Spinal cord (tissue), 10 donors: ENCODE measurements at places on chromosomes 11 and 22.

DNA sequence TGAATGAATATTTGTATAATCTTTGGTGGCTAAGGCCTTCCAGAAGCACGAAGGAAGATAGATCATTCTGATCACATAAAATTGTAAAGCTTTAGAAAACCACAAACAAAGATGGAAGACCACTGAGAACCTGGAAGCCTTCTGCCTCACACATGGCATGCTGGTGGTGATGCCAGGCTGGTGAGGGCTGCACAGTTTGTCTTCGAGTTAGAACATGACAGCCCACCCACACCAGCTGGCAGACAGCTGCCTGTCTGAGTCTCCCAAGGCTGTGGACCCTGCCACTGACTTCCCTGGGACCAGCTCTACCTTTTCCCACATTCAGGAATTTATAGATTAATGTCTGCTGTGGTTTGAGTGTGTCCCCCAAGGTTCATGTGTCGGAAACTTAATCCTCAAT, 48.8 kb upstream of the B3GAT1 start:
- no peaks in the 10 kb centered on the region for H3K36me3 ChIP-seq
- no peak for DNase-seq
- H3K27me3 ChIP-seq, result no peaks in the 10 kb centered on the region
- no peak overlapping the region for H3K27ac ChIP-seq

- H3K27me3 ChIP-seq, result no peaks in the 10 kb centered on the region
- no peak overlapping the region for H3K27ac ChIP-seq
- no peaks in the 10 kb centered on the region for H3K4me1 ChIP-seq
- no peak overlapping the region for H3K4me3 ChIP-seq
- peaks cover 6% of the 10 kb centered on the region for H3K36me3 ChIP-seq
Observed at GRCh38 chr11:27385245-27385644, 22.2 kb upstream of the CCDC34 start.

DNA sequence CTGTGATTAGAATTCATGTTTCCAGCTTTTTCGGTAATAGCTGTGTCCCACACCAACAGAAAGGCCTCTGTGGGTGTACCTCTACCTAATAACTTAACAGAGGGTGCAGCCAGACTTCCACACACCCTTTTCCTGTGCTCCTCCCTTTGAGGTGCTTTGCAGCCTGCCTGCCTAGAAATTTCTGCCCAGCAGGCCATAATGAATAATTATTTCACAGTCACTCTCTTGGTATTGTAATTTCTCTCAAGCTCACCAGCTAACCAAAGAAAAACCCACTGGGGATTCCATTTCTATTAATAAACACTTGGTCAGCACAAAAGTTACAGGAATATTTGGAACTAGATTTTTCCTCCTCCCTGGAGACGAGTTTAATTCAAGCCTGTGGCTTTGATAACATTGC, 13.3 kb downstream of the WT1 start:
- no peak overlapping the region for H3K27ac ChIP-seq
- H3K36me3 ChIP-seq, result no peaks in the 10 kb centered on the region
- peaks cover 10% of the 10 kb centered on the region for H3K4me1 ChIP-seq

- no peaks in the 10 kb centered on the region for H3K27me3 ChIP-seq
- no peak for DNase-seq
- no peak overlapping the region for H3K27ac ChIP-seq
- no peaks in the 10 kb centered on the region for H3K4me1 ChIP-seq
- H3K4me3 ChIP-seq, result no peak overlapping the region
Observed at GRCh38 chr11:65992056-65992455, 9.9 kb downstream of the EIF1AD start.

GRCh38 chr11:46759196-46759595, 40.2 kb downstream of the F2 start:
- H3K27me3 ChIP-seq, result no peaks in the 10 kb centered on the region
- peaks cover 68% of the 10 kb centered on the region for H3K36me3 ChIP-seq
- no peak overlapping the region for H3K27ac ChIP-seq
- peak; percentile 10 for DNase-seq
- H3K4me1 ChIP-seq, result no peaks in the 10 kb centered on the region

DNA sequence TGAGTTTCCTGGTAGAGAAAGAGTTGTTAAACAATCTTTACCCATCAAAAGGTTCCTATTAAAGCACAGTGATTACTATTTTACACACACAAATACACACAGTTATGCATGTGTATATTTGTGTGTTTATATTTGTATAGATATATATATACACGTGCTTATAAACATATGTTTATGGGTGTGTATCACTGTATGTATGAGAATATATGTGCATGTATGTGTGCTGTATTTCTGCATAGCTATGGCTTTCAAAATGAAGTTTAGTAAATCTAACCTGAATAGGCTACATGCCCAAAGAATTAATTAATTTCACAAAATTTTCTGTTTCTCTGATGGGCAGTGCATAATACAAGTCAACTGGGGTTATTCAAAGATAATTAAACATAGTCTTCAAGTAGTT, 723.1 kb upstream of the KIRREL3 start:
- H3K27ac ChIP-seq, result no peak overlapping the region
- H3K36me3 ChIP-seq, result no peaks in the 10 kb centered on the region
- DNase-seq, result no peak
- H3K4me3 ChIP-seq, result no peak overlapping the region

DNA sequence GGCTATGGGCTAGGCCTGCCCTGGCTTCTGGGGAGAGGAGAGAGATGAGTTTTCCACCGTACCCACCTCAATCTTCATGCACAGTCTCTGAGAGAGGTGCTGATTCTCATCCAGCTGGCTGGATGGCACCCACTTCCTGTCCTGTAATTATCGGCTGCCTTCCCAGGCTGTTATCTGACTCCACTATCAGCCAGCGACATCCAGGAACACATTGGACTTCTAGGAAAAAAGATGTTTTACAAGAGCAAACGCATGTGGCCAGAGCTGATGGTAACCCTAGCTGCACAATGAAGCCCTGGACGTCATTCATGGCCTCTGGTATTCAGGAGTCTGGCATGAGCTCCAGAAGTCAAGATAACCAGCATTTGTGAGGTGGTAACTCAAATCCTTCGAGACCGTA, 137.4 kb downstream of the EHF start:
- H3K27me3 ChIP-seq, result no peaks in the 10 kb centered on the region
- DNase-seq, result no peak
- H3K27ac ChIP-seq, result no peak overlapping the region
- H3K4me3 ChIP-seq, result no peak overlapping the region

GRCh38 chr11:116325247-116325646, 447.5 kb downstream of the BUD13 start:
- H3K27ac ChIP-seq, result no peak overlapping the region
- H3K36me3 ChIP-seq, result no peaks in the 10 kb centered on the region
- no peak overlapping the region for H3K4me3 ChIP-seq
- no peak for DNase-seq
- no peaks in the 10 kb centered on the region for H3K27me3 ChIP-seq

GRCh38 chr22:24521791-24522245, 26.7 kb downstream of the UPB1 start:
- no peak overlapping the region for H3K4me3 ChIP-seq
- no peaks in the 10 kb centered on the region for H3K27me3 ChIP-seq
- H3K36me3 ChIP-seq, result no peaks in the 10 kb centered on the region
- peaks cover 37% of the 10 kb centered on the region for H3K4me1 ChIP-seq

DNA sequence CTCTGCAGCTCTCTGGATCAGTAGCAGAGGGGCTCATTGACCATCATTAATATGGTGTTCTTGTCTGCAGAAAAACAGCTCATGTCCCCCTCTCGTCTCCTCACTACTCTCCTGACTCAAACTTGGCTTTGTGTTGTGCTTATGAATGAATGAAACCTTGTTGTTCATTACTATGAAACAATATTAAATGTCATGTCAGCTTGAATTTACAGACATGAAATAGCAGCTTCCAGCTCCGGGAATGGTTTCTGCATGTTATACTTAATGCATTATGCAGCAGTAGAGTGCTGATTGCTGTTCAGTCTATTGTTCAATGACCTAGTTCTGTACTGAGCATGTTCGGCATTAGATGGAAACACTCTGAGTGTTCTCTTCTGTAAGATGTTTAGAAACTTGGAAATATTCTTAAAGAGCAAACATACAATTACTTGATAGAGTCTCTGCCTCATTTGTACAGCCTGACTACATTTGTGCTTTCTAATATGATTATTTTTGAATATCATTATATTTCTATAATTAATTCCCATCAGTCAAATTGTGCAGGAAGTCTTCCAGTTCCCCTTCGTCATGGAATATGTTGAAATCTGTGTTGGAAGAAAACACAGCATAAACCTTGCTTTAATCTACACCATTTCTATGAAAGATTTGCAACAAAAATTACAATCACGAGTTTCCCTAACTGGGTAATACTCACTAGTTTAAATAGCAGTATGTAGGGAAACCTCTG, 340.4 kb downstream of the SOX6 start:
- no peak overlapping the region for H3K27ac ChIP-seq
- H3K36me3 ChIP-seq, result no peaks in the 10 kb centered on the region
- no peaks in the 10 kb centered on the region for H3K27me3 ChIP-seq
- DNase-seq, result no peak
- no peaks in the 10 kb centered on the region for H3K4me1 ChIP-seq

GRCh38 chr22:19412478-19412877, 19.1 kb downstream of the HIRA start:
- DNase-seq, result no peak
- no peak overlapping the region for H3K4me3 ChIP-seq
- H3K36me3 ChIP-seq, result peaks cover 17% of the 10 kb centered on the region
- no peak overlapping the region for H3K27ac ChIP-seq

DNA sequence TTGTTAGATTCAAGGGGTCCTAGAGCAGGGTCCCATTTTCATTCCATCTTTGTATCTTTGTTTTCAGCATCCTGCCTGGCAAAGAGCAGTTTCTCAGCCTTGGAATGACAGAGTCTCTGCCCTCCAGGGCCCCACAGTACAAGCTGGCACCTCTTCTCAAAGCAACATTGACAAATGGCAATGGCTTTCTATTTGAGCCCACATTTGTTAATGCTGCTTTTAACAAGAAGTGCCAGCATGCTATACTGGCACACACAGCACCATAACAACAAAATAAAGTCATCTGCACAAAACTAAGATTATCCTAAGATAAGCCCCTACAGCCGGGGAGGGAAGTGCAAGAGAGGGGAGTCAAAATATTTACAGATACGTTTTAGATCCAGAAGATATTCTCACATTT, 309.7 kb upstream of the C11orf87 start:
- no peaks in the 10 kb centered on the region for H3K36me3 ChIP-seq
- peaks cover 10% of the 10 kb centered on the region for H3K4me1 ChIP-seq
- DNase-seq, result no peak
- no peak overlapping the region for H3K4me3 ChIP-seq

DNA sequence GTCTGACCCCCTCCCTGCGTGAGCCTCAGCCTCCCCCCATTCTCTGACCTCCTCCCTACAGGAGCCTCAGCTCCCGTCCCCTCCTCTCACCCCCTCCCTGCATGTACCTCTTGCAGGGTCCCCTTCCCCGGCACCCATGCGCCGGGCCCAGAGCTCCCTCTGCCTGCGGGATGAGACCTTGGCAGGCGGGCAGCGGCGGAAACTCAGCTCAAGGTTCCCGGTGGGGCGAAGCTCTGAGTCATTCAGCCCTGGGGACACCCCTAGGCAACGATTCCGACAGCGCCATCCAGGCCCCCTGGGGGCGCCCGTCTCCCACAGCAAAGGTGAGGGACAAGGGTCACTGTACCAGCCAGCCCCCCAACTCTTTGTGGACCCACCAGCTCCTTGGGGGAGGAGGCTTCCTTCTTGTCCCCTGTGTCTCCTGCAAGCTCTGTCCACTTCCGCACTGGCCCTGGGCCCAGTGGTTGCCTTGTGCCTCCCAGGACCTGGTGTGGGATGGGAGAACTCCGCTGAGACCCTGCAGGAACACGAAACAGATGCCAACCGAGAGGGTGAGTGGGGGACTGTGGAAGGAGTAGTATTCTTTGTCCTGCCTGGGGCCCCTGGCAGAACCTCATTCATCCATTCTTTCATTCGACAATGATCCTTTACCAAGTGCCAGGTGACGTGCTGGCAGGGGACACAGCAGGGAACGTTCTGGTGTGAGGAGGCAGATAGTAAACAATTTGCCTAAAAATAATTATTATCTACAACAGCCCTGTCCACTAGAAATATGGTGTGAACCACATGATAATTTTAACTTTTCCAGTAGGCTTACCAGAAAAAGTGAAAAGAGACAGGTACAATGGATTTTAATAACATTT, 3.7 kb upstream of the RPS6KA4 start:
- no peak overlapping the region for H3K27ac ChIP-seq
- DNase-seq, result peak; percentile 76

DNA sequence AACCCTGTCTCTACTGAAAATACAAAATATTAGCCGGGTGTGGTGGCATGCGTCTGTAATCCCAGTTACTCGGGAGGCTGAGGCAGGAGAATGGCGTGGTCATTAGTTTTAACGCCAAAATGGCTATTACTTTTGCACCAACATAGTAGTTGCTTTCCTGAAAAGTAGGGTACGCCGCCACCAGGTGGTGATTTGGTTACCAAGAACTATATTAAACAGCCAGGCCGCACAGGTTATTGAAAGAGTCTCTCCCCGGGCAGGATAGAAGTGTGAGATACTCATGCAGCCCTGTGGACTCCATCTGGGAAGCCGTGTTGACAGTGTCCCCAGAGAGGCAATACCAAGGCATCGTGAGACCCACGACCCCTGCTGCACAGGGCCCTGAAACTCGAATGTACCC, 24.6 kb upstream of the LRRC32 start:
- H3K4me1 ChIP-seq, result peaks cover 3% of the 10 kb centered on the region
- no peak overlapping the region for H3K4me3 ChIP-seq
- H3K27me3 ChIP-seq, result no peaks in the 10 kb centered on the region
- H3K27ac ChIP-seq, result no peak overlapping the region
- no peaks in the 10 kb centered on the region for H3K36me3 ChIP-seq

DNA sequence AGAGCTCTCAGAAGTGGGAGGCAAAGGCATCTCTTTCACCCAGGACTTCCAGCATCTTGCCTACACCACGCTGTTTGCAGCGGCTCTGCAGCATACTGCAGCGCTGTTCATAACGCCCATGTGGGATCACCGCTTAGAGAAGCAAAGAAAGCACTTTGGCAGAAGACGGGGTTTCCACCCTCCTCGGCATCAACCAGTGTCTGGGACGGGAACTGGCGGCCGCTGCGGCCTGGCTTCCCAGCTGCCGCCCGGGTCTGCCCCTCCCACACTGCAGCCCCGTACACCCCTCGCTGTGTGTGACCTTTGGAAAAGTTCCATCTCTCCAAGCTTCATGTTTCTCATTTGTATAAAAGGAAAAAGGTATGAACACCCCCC, 545 bp upstream of the TIRAP start:
- no peaks in the 10 kb centered on the region for H3K27me3 ChIP-seq
- H3K4me1 ChIP-seq, result peaks cover 33% of the 10 kb centered on the region
- no peak for DNase-seq

- peaks cover 33% of the 10 kb centered on the region for H3K36me3 ChIP-seq
- H3K27me3 ChIP-seq, result peaks cover 2% of the 10 kb centered on the region
- peak; percentile 79 for DNase-seq
- H3K4me3 ChIP-seq, result no peak overlapping the region
- no peak overlapping the region for H3K27ac ChIP-seq
Observed at GRCh38 chr22:44279069-44279360, 33.7 kb downstream of the SHISAL1 start.

DNA sequence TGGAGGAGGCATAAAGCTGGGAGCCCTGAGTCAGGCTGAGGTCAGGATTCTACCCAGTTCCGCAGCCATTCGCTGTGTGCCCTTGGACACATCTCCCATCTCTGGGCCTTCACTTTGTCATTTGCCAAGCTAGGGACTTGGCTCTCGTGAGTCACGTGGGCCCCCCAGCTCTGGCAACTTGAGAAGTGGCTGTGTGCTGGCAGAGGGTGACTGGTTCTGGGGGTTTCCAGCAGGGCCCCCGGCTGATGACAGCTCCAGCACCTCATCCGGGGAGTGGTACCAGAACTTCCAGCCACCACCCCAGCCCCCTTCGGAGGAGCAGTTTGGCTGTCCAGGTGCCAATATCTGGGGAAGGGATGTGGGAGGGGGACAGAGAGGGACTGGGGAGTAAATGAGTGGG, 46.6 kb downstream of the CD6 start:
- no peak overlapping the region for H3K27ac ChIP-seq
- no peak overlapping the region for H3K4me3 ChIP-seq
- H3K36me3 ChIP-seq, result no peaks in the 10 kb centered on the region
- peaks cover 13% of the 10 kb centered on the region for H3K4me1 ChIP-seq
- DNase-seq, result no peak
